ENCODE measurements at places on chromosomes 12 and 14.
A peak's percentile ranks its signal among the peaks of the same experiment; 100 is the strongest.

GRCh38 chr12:726281-727140 is 25.9 kb upstream of the WNK1 start:
- no peak for DNase-seq

GRCh38 chr12:104764225-104765091 is 193.6 kb downstream of the SLC41A2 start:
- peak; percentile 45 for DNase-seq

- no peak for DNase-seq
These were observed 8.9 kb downstream of the RNASE11 start for GRCh38 chr14:20578784-20579502.

DNA sequence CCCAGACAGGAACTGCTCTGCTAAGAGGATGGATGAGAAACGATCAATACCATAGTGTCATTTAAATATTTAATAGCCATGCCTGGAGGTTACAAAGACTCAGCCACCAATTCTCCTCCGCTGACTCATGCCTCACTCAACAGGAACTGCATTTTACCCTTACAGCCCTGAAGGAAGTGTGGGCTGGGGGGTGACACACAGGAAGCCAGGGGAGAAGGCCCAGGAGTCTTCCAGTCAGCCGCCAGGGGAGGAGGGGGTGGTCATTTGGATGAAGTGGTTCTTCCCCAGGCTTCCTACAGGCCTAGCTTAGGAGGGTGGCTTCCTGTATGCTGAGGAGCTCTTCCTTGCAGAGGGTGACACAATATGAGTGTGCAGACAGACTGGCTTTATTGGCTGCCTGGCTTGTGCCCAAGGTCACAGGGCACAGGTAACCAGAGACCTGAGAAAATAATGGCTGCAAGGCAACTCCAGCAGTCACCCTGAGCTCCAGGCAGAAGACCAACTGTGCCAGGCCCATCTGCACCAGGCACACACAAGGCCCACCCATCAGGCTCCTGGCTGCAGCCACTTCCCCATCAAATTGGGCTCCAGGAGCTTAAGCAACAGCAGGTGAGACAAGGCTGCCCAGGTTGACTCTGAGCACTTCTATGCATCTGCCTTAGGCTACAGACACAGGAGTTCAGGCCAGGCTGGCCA is 30.6 kb upstream of the RPLP0 start:
- DNase-seq: peak; percentile 94

- no peak for DNase-seq
These were observed 25.3 kb upstream of the RHOJ start for GRCh38 chr14:63178912-63179311.

- no peak for DNase-seq
These were observed 34.6 kb downstream of the LTBP2 start for GRCh38 chr14:74577247-74577947.

GRCh38 chr12:31257784-31258183 is 68.2 kb downstream of the SINHCAF start:
- no peak for DNase-seq

DNA sequence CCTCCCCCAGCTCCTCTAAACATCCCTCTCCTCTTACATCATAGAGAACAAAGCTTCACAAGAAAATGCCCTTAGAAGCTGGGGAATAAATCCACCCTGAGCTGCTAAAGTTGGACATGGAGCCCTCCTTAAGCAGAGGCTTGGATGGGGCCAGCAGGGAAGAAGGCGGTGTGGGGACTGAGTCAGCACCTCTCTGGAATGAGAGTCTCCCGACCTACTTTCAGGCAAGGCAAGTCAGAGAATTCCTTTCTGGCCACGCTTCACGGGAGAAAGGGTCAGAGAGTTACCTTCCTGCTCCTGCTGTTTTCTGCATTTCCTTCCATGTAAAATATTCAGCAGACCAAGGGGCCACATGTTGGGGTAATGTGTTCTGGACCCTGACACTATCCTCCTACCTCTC is 113.3 kb upstream of the PRB2 start:
- DNase-seq: no peak

- DNase-seq: no peak
These were observed 384.5 kb downstream of the SEC23A start for GRCh38 chr14:38718519-38718918.

Measured in AML-193 (cell line).